Hippocampal formation (tissue), 2 donors: ENCODE measurements at places on chromosomes 5 and 9.

DNA sequence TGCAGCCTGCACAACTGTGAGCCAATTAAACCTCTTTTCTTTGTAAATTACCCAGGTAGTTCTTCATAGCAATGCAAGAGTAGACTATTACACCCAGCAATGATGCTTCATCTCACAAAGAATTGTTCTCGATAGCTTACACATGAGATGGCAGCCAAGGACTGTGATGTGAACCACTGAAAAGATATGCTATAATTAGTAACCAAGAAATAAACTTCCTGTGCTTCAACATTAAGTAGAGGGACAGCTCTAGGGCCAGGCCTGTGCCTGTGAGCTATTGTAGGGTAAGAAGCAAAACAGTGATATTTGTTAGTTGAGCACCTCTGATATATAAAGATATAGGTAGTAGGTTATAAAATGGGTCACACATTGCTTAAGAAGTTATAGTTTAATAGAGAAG is 41.8 kb upstream of the DPYSL3 start:
- DNase-seq, result no peak

GRCh38 chr5:83576341-83576740 is 104.8 kb downstream of the VCAN start:
- DNase-seq, result no peak

GRCh38 chr5:170439223-170439943 is 50.2 kb upstream of the KCNMB1 start:
- DNase-seq, result no peak

DNA sequence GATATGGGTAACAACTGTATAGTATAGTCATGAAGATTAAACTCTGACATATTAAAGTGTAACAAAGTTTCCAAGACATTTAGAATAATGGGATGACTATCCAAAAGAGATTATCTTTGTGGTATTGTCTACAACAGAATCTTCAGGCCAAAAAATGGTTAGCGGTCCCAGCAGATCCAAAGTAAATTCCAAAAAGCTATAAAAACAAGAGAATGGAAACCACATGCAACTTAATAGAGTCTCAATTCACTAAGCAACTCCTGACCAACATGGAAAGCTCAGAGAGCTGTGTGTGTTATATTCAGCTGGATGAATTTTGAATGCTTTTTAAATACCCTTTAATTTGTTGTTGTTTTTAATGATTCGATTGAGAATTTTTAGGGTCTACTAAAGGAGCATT is 688.2 kb downstream of the CETN3 start:
- no peak for DNase-seq

DNA sequence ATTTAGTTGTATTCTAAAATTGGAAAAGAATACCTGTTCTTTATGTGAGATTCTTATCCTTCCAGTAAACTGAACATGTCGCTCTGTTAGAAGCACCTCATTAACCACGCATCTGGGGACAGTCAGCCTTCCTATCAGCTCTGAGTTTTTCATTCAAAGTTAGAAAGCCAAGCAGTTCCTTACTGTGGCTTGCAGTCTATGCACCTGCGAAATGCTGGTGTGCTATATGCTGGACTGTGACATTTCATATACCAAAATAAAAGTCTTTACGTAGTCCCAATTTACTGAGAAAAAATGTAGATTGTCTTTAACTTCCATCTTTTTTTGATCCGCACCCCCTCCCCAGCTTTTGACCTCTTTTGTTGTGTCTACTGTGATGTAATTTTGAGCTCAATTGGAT is 4.3 kb downstream of the ANP32B start:
- DNase-seq, result no peak

DNA sequence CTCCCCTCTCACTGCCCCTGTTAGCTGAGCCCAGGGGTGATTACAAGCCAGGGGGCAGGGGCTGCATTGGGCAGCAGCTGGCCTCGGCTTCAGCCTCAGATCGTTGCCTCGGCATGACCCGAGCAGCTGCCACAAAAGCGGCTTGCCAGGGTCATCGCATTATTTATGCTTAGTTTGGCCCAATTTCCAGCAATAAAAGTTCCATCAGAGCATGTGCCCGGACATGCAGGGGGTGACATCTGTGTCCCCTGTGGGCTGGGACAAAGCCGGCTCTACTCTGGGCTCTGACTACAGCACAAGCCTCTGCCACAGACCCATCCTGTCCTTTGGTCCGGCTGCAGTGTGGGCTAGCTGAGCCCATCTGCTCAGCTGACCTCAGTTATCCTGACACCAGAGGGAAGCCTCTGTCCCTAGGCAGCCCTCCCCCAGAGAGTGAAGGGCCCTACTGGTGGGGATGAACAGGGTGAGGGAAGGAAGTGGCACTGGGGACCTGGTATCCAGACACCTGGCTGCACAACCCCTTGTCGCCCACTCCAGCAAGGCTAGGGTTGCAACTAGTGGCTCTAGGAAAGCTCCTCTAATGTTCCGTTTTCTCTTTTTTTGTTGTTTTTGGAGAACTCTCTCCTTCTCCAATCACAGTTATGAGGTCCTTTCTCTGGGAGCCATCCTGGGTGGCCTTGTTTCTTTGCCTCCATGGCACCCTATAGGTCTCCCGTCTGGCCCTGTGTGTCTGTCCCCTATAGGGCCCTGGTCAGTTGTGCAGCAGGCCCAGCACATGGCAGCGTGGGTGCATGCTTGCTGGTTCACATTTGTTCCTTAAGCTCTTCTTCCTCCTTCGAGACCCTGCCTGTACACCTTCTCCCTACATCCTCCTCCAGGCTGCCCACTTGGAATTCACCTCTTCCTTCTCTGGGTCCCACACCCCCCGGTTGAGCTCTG is 13.3 kb upstream of the GADD45G start:
- no peak for DNase-seq

DNA sequence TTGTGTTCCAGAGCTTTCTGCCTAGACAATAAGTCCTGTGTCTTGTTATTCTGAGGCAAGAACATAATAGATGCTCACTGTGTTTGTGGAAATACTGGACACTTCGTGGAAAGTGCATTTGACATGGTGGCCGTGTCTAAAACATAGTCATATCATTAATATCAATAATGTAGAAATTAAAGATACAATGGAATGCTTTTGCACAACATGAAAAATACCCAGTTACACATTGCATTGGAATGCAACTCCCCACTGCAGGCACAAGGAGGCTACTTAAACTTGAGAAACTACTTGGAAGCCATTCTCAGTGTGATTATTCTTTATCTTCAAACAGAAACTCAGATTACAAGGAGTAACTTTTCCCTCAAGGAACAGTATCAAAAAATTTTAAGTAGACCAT is 145.3 kb upstream of the ZNF462 start:
- no peak for DNase-seq

DNA sequence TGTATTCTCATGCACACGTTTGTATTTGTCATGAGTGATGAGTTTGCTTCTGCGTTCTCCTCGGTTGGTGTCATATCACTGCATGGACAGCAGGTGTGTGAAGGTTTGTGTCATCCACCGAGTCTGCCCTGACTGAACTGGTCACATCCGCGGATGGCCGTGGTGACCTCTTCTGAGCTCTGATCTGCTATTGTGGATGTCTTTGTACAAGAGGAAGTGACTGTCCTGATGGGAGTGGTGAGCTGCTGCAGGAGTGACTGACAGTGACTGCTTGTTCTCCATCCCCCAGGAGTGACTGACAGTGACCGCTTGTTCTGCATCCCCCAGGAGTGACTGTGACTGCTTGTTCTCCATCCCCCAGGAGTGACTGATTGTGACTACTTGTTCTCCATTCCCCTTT is 69.9 kb downstream of the EHMT1 start:
- DNase-seq, result no peak

GRCh38 chr9:127397646-127398274 is 791 bp downstream of the SLC2A8 start:
- DNase-seq, result no peak

GRCh38 chr9:112315331-112316257 is 17.8 kb downstream of the PTBP3 start:
- no peak for DNase-seq

- no peak for DNase-seq
These were observed 480.3 kb upstream of the TYRP1 start for GRCh38 chr9:12212860-12213259.
